ENCODE measurements at places on chromosomes 4 and X. TPM values are rescaled to one million over a fixed set of nuclear protein-coding genes. Genes with fewer than 3 reads are reported as not detected.
A peak's percentile ranks its signal among the peaks of the same experiment; 100 is the strongest.

- no peaks in the 10 kb centered on the region for H3K4me1 ChIP-seq
- no peak overlapping the region for H3K4me3 ChIP-seq
- no peak overlapping the region for H3K27ac ChIP-seq
- no peaks in the 10 kb centered on the region for H3K36me3 ChIP-seq
These were observed 35.1 kb upstream of the GEMIN8 start for GRCh38 chrX:14064626-14065432.

KDR gene
- total RNA-seq, result 4.3 TPM

DNA sequence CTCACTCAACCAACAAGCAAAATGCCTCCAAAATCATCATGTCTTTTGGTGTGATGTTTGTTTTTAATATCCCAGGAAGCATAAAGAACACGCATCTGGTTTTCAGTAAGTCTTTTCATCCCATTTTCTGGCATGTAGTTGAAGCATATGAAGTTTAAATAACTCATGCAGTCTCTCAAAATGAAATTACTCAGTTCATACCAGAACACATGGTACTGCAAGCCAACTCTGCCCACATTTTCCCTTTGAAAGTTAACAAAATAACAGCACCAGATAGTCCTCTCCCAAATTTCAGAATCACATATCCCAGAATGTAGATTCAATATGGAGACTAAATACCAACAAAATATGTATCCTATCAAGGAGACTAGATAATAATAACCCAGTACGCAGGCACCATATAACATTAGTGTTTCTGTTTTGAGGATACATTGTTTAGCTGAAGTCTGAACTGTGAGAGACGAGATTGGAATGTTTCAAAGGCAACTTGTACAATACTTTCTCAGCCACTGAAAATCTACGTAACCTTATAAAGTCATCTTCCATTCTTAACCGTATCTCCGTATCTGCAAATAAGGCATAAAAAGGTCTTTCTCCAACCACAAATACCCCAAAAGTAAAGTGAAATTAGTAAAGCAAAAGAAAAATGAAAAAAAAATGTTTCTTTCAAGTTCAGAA, 23.1 kb downstream of the CORIN start:
- no peak overlapping the region for H3K27ac ChIP-seq
- H3K4me3 ChIP-seq, result no peak overlapping the region

XAGE1A gene
- not detected for total RNA-seq

DNA sequence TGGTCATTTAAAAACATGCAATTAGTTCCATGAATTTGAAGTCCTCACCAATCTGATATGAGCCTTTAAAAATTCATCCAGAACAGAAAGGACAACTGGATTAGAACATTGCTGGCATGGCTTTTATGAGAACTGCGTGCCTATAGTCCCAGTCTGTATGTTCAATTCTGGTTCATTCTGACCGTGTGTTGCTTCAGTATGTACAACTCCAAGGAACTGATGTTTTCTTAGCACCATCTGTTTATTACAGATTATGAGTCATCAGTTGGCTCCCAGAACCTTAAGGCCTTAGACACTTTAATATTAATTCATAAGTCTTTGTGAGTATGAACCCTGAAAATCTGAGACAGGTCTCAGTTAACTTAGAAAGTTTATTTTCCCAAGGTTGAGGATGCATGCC, 115.0 kb downstream of the CEP44 start:
- no peaks in the 10 kb centered on the region for H3K36me3 ChIP-seq
- no peaks in the 10 kb centered on the region for H3K4me1 ChIP-seq
- H3K4me3 ChIP-seq, result no peak overlapping the region
- DNase-seq, result no peak
- no peaks in the 10 kb centered on the region for H3K27me3 ChIP-seq

DNA sequence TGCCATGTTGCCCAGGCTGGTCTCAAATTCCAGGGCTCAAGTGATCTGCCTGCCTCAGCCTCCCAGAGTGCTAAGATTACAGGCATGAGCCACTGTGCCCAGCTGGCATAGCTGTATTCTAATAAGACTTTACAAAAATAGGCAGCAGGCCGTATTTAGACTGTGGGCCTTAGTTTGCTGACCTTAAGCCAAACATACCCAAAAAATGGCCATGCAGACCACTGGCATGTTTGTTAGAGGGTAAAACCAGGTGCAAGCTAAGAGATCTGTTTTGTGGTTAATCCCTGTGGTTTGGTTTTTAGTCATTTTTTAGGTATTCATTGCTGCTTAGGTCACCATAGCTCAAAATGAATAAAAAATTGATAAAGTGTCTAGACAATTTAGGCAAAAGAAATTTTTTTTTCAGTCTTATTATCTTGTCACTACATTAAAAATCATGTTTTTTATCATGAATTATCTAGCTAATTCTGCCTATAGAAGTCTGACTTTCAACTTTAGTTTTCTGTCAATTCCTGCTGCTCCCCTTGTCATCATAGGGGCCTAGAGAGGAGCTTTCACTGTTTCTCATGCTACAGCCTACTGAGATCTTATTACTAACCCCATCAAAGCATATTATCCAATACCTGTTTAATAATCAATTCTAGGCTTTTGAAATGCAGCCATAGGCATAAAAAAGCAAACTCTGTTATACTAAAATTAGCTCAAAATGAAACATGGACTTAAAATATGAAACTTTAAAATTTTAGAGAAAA, 7.5 kb upstream of the SPINK2 start:
- H3K27me3 ChIP-seq, result no peaks in the 10 kb centered on the region
- H3K4me3 ChIP-seq, result no peak overlapping the region
- no peaks in the 10 kb centered on the region for H3K36me3 ChIP-seq
- no peak overlapping the region for H3K27ac ChIP-seq

GRCh38 chr4:61678297-61678696, 478.2 kb downstream of the ADGRL3 start:
- H3K4me3 ChIP-seq, result no peak overlapping the region
- H3K36me3 ChIP-seq, result no peaks in the 10 kb centered on the region
- H3K4me1 ChIP-seq, result no peaks in the 10 kb centered on the region
- no peaks in the 10 kb centered on the region for H3K27me3 ChIP-seq
- no peak overlapping the region for H3K27ac ChIP-seq

GABRQ gene
- total RNA-seq, result not detected

- no peak for DNase-seq
- H3K4me3 ChIP-seq, result no peak overlapping the region
- H3K36me3 ChIP-seq, result no peaks in the 10 kb centered on the region
- no peaks in the 10 kb centered on the region for H3K4me1 ChIP-seq
- H3K27me3 ChIP-seq, result no peaks in the 10 kb centered on the region
- H3K27ac ChIP-seq, result no peak overlapping the region
These were observed 244.6 kb downstream of the NKX6-1 start for GRCh38 chr4:84254537-84254936.

GRCh38 chrX:100294965-100295364, 115.1 kb downstream of the PCDH19 start:
- no peak overlapping the region for H3K27ac ChIP-seq
- DNase-seq, result no peak
- H3K36me3 ChIP-seq, result no peaks in the 10 kb centered on the region
- no peaks in the 10 kb centered on the region for H3K27me3 ChIP-seq

GRCh38 chrX:119469313-119469635, 1.0 kb downstream of the SLC25A5 start:
- peak overlapping the region; percentile 61 for H3K4me3 ChIP-seq
- H3K27me3 ChIP-seq, result no peaks in the 10 kb centered on the region
- H3K27ac ChIP-seq, result peak overlapping the region; percentile 84
- no peak for DNase-seq
- peaks cover 3% of the 10 kb centered on the region for H3K36me3 ChIP-seq
- H3K4me1 ChIP-seq, result peaks cover 7% of the 10 kb centered on the region

PRRG3 gene
- not detected for total RNA-seq

DNA sequence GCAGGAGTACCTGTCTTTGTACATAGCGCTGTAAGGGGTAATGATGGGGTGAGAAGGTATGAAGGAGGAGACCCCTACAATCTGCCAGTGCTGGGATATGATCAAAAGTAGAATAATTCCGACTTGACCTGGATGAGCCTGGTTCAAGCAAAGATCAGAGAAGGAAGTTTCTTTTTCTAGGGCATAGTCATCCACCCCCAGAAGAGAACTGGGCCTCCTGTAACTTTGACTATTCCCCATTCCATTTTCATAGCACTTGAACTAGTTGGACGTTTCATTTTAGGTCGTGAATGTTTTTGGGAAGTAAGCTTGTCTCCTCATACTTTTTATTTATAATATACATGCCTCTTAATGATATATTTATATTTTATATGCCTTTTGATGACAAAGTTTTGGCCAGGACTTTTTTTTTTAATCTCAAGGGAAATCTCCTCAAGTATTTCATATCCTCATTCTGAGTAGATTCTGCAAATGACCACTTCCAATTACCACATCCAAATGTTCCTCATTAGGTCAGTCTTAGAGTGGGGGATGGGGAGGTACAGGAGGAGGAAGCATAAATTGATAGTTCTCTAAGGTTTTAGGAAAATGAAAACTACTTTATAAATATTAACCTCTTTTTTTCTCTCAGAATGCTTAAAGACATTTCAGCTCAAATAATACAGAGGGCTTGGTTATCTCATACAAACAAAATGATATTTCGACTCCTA, 3.5 kb downstream of the CXorf58 start:
- H3K27me3 ChIP-seq, result no peaks in the 10 kb centered on the region
- no peaks in the 10 kb centered on the region for H3K36me3 ChIP-seq
- H3K27ac ChIP-seq, result no peak overlapping the region
- DNase-seq, result no peak
- H3K4me3 ChIP-seq, result no peak overlapping the region
- H3K4me1 ChIP-seq, result no peaks in the 10 kb centered on the region

CD99L2 gene
- total RNA-seq, result 10.4 TPM

DNA sequence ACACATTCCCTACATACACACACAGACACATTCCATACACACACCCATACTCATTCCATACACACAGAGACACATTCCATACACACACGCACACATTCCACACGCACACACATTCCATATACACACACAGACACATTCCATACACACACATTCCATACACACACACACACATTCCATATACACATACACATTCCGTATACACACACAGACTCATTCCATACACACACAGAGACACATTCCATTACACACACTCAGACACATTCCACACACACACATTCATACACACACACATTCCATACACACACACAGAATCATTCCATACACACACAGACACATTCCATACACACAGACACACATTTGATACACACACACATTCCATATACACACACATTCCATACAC, 15.2 kb downstream of the LINC00632 start:
- no peak overlapping the region for H3K4me3 ChIP-seq
- H3K27me3 ChIP-seq, result no peaks in the 10 kb centered on the region
- no peaks in the 10 kb centered on the region for H3K4me1 ChIP-seq
- H3K27ac ChIP-seq, result no peak overlapping the region
- DNase-seq, result no peak
- H3K36me3 ChIP-seq, result no peaks in the 10 kb centered on the region

DNA sequence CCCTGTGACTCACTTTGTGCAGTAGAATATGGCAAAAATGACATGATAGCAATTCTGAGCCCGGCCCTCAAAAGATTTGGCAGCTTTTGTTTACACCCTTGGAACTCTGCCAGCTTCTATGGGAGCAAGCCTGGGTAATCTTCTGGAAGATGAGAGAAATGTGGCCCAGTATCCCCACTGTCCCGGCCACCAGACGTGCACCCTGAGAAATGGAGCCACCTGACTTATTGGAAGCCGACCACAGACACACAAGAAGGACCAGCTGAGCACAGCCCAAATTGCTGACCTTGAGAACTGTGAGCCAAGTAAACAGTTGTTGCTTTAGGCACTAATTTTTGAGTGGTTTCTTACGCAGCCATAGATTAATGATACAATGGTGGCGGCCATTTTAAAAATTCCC, 197.0 kb downstream of the STIM2 start:
- H3K4me3 ChIP-seq, result no peak overlapping the region
- no peaks in the 10 kb centered on the region for H3K36me3 ChIP-seq
- H3K27ac ChIP-seq, result no peak overlapping the region
- H3K27me3 ChIP-seq, result no peaks in the 10 kb centered on the region

- H3K36me3 ChIP-seq, result no peaks in the 10 kb centered on the region
- peaks cover 3% of the 10 kb centered on the region for H3K4me1 ChIP-seq
- H3K27ac ChIP-seq, result peak overlapping the region; percentile 76
- no peak for DNase-seq
These were observed 89.3 kb upstream of the MAML3 start for GRCh38 chr4:140243278-140243753.

TBX22 gene
- total RNA-seq, result not detected

GRCh38 chr4:94545296-94545695, 93.6 kb downstream of the PDLIM5 start:
- H3K27ac ChIP-seq, result peak overlapping the region; percentile 15
- H3K4me3 ChIP-seq, result no peak overlapping the region
- DNase-seq, result no peak
- peaks cover 17% of the 10 kb centered on the region for H3K4me1 ChIP-seq
- H3K27me3 ChIP-seq, result no peaks in the 10 kb centered on the region

AMBN gene
- not detected for total RNA-seq

- H3K27me3 ChIP-seq, result no peaks in the 10 kb centered on the region
- H3K27ac ChIP-seq, result peak overlapping the region; percentile 68
- H3K36me3 ChIP-seq, result no peaks in the 10 kb centered on the region
- no peak overlapping the region for H3K4me3 ChIP-seq
- no peak for DNase-seq
- peaks cover 37% of the 10 kb centered on the region for H3K4me1 ChIP-seq
These were observed 64.7 kb downstream of the SMAD1 start for GRCh38 chr4:145546175-145546915.

- H3K27ac ChIP-seq, result no peak overlapping the region
- peak; percentile 59 for DNase-seq
- no peaks in the 10 kb centered on the region for H3K4me1 ChIP-seq
- no peaks in the 10 kb centered on the region for H3K36me3 ChIP-seq
- no peak overlapping the region for H3K4me3 ChIP-seq
These were observed 18.2 kb upstream of the ABLIM2 start for GRCh38 chr4:8176547-8177399.

DNA sequence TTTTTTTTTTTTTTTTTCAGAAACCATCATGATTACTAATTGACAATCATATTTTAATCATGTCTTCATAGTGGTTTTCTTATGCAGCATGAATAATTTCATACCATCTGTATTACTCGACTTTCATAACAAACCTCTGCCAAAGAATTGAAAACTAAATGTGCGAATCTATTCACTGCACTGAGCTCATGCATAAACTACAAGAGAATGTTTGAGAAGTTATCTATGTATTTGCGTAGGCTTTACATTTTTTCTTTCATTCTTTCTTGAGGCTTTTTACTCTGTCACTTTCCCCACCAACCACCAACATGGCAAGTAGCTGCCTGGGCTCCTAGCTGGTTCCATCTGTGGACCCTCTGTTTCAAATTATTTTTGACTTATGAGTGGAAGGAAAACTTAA, 1761.0 kb downstream of the STIM2 start:
- H3K36me3 ChIP-seq, result no peaks in the 10 kb centered on the region
- DNase-seq, result no peak
- no peaks in the 10 kb centered on the region for H3K27me3 ChIP-seq

DNA sequence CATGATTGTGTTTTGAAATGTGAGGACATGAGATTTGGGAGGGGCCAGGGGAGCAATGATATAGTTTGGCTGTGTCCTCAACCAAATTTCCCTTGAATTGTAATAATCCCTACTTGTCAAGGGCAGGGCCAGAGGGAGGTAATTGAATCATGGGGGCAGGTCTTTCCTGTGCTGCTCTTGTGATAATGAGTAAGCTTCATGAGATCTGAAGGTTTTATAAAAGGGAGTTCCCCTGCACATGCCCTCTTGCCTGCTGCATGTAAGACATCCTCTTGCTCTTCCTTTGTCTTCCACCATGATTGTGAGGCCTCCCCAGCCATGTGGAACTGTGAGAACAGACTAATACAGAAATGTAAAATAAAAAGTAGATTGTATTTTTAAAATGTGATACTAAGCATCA, 1294.9 kb downstream of the ADGRL3 start:
- DNase-seq, result no peak
- no peaks in the 10 kb centered on the region for H3K36me3 ChIP-seq
- H3K4me3 ChIP-seq, result no peak overlapping the region
- no peaks in the 10 kb centered on the region for H3K27me3 ChIP-seq

TEX28 gene
- total RNA-seq, result not detected

ARR3 gene
- total RNA-seq, result not detected

STARD8 gene
- total RNA-seq, result 3.4 TPM

CITED1 gene
- 1.5 TPM for total RNA-seq

Measured in pancreas (tissue), 10 donors.